ENCODE measurements at places on chromosomes 7 and 10.

GRCh38 chr10:131561897-131562296 is 250.4 kb upstream of the TCERG1L start:
- no peak for DNase-seq
- H3K4me3 ChIP-seq = no peak overlapping the region
- no peaks in the 10 kb centered on the region for H3K27me3 ChIP-seq
- no peak overlapping the region for H3K27ac ChIP-seq

- H3K27ac ChIP-seq = no peak overlapping the region
- peak overlapping the region; percentile 80 for H3K4me3 ChIP-seq
- DNase-seq = no peak
These were observed 668 bp downstream of the GPR37 start for GRCh38 chr7:124764847-124765400.

- H3K27me3 ChIP-seq = peaks cover 9% of the 10 kb centered on the region
- H3K36me3 ChIP-seq = no peaks in the 10 kb centered on the region
- H3K27ac ChIP-seq = no peak overlapping the region
- no peak for DNase-seq
- no peak overlapping the region for H3K4me3 ChIP-seq
These were observed 193.3 kb downstream of the FRMD4A start for GRCh38 chr10:14137391-14137790.

- no peak for DNase-seq
- no peak overlapping the region for H3K27ac ChIP-seq
- H3K4me3 ChIP-seq = no peak overlapping the region
- H3K36me3 ChIP-seq = no peaks in the 10 kb centered on the region
- peaks cover 2% of the 10 kb centered on the region for H3K4me1 ChIP-seq
These were observed 5.7 kb downstream of the SEMA3A start for GRCh38 chr7:84188786-84189405.

DNA sequence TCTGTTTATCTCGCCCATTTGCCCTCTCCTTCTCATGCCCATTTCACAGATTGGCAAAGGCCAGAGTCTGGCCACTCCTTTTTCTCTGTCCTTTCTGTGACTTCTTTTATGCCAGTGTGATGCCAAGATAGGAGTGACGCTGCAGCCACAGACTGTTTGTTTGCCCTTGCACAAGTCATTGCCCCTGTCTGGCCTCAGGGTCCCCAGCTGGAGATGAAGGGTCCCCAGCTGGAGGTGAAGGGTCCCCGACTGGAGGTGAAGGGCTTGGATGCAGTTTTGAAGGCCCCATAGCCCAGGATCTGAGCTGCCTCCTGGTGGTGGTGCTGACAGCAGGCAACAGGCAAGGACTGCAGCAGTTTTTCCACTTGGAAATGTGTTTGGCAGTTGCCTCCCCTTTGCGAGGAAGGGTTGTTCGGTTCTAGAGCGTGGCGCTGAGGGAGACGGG is 50.8 kb upstream of the SLC29A3 start:
- H3K27ac ChIP-seq = no peak overlapping the region
- no peak overlapping the region for H3K4me3 ChIP-seq
- H3K27me3 ChIP-seq = peaks cover 5% of the 10 kb centered on the region
- H3K36me3 ChIP-seq = no peaks in the 10 kb centered on the region
- no peak for DNase-seq
- no peaks in the 10 kb centered on the region for H3K4me1 ChIP-seq

GRCh38 chr10:132665946-132666704 is 119.8 kb downstream of the NKX6-2 start:
- no peaks in the 10 kb centered on the region for H3K27me3 ChIP-seq
- no peak for DNase-seq
- H3K4me3 ChIP-seq = no peak overlapping the region
- peaks cover 10% of the 10 kb centered on the region for H3K4me1 ChIP-seq
- no peaks in the 10 kb centered on the region for H3K36me3 ChIP-seq
- no peak overlapping the region for H3K27ac ChIP-seq

DNA sequence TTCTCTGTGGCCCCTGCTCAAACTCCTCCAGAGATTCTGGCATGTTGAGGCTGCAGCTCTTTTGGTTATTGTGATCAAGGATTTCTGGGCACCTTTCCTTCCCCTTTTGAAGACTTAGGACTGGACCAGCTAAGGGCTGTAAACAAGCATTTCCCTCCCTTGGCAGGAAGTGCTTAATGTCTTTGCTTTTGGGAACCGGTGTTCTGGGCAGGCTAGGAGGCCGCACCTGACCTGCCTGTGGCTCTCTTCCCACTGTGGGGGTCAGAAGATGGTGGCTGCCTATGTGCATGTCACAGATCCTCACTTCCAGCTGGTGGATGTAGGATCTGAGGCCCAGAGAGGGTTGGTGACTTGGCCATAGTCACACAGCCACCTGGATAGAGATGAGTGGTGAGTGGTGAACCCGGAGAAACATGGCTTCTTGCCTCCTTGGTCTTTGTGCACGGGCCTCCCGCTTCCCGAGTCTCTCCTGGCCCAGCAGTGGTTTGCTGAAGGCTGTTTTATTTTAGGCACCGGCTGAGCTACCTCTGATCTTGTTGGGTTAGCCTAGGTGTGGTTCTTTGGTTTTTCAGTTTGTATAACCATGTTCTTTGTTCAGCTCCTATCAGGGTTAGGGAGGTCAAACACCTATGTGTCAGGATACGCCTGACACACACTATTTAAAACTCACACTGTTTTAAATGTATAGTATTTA is 82.0 kb downstream of the GRK5 start:
- peaks cover 83% of the 10 kb centered on the region for H3K4me1 ChIP-seq
- no peaks in the 10 kb centered on the region for H3K27me3 ChIP-seq
- no peak for DNase-seq
- peak overlapping the region; percentile 63 for H3K4me3 ChIP-seq
- peaks cover 8% of the 10 kb centered on the region for H3K36me3 ChIP-seq

DNA sequence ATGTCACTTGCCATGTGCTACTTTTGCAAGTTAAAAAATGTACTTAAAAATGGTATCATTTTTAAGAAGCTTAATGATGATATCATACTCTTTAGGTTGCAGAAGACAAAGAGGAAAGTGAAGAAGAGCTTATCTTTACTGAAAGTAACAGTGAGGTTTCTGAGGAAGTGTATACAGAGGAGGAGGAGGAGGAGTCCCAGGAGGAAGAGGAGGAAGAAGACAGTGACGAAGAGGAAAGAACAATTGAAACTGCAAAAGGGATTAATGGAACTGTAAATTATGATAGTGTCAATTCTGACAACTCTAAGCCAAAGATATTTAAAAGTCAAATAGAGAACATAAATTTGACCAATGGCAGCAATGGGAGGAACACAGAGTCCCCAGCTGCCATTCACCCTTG is 6.1 kb downstream of the LMOD2 start:
- H3K27me3 ChIP-seq = no peaks in the 10 kb centered on the region
- H3K4me1 ChIP-seq = no peaks in the 10 kb centered on the region
- H3K4me3 ChIP-seq = no peak overlapping the region
- no peak for DNase-seq

- H3K27me3 ChIP-seq = peaks cover 9% of the 10 kb centered on the region
- DNase-seq = no peak
- H3K27ac ChIP-seq = no peak overlapping the region
- peaks cover 10% of the 10 kb centered on the region for H3K4me1 ChIP-seq
- H3K4me3 ChIP-seq = no peak overlapping the region
- H3K36me3 ChIP-seq = peaks cover 6% of the 10 kb centered on the region
These were observed 4.5 kb upstream of the AIFM2 start for GRCh38 chr10:70137135-70137534.

Measured in activated T-helper 1 cell treated with anti-CD3 and anti-CD28 coated beads, Interleukin-12 subunit alpha, Interleukin-12 subunit beta, Interleukin-2, Interleukin-4 antibody, amounts not matched to agents 30 ng/mL and 10 ng/mL and 1 ng/mL, durations not matched to agents 14 hours and 24 hours and 36 hours (primary cell).